ENCODE measurements at places on chromosomes 7 and 10.

- DNase-seq, result no peak
These were observed 48.9 kb downstream of the OGDH start for GRCh38 chr7:44655341-44655740.

DNA sequence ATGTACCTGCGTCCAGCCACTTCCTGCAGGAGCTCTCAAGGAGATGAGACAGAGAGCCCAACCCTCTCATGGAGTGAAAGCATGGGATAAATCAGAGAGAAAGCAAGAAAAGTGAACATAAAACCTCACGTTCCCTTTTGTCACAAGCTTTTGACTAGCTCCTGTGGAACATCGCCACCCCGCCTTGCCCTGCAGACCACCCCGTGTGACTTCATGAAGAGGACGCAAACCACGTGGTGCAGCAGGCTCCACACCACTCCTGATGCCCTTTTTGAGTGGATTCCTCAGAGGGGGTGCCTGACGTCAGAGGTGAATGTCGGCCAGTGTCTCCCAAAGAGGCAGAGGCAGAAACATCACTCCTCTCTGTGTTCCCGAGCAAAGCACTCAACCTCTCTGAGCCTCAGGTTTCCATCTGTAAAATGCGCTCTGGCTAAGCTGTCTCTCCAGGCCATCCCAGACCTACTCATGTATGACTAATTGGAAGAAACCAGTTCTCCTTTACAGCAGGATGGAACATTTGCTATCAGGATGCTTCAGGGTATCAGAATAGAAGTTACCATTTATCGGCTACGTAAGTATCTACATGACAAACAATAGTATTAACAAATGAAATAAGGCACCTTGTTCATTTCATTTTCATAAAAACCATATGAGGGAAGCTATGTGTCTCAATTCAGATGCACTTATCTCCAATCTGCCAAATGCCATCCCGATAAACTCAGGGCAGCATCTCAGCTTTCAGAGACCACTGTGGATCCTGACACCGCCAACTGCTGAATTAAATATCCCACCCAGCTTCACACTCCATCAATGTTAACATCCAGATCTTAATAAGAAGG, 5.3 kb downstream of the ZNF488 start:
- no peak for DNase-seq

- DNase-seq, result no peak
These were observed 263.0 kb upstream of the BMPER start for GRCh38 chr7:33642312-33642711.

DNA sequence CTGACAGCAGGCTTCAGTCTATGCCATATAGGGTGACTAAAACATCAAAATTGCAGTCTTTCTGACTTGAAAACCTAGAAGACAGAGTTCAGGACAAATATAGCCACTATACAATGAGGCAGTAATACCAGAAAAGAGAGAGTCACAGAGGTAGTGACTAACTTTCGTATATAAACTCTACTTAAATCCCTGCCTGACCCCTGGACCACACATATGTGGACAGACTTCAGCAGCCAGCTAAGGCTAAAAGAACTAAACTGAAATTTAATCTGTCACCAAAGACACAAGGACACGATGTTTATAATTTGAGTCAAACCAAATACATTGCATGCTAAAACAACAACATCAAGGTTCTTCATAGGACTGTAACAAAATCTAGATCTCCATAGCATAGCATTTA, 64.6 kb upstream of the MACROH2A2 start:
- DNase-seq, result no peak

DNA sequence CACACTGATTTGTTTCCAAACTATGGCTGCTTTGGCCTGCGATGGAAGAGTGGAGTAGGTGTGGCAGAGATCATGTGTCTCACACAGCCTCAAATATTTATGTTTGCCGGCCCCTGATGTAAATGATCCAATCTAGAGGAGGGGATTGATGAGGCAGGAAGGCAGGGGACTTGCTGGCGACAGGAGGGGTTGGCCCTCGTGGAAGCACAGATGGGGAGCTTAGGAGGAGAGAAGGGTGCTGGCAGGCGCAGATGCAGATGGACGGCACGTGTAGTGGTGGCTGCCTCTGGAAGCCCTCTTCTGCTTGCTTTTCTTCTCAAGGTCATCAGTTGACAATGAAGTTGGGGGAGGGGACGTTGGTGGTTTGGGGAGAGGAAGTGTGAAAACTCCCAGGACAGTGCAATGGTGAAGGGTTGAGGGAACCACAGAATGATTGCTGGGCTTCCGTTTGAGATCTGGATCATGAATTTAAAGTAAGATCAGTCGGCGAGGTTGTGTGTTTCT, 15.4 kb downstream of the COL13A1 start:
- no peak for DNase-seq

- no peak for DNase-seq
These were observed 147.1 kb upstream of the MGMT start for GRCh38 chr10:129319934-129320333.

GRCh38 chr10:61791216-61791615, 110.3 kb upstream of the ARID5B start:
- DNase-seq, result no peak

DNA sequence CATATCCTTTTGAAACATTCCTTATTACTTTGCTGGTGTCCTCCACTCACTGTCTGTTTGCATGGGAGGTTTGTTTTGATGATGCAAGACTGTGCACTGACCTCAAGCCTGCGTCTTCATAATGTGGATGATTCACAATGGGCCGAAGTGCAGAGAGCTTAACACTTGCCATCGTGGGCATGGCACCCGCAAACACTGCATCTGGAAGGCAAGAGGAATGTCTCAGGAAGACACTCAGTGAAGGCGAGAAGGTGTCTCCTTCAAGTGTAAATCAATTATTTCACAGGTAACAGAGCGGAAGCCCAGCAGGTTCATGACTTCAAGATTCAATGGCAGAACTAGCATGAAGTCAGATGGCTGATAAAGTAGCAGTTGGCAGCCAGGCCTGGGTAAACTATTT, 98.1 kb downstream of the DPY19L1 start:
- DNase-seq, result no peak

GRCh38 chr10:120610791-120611190, 153.8 kb downstream of the PLPP4 start:
- no peak for DNase-seq

- DNase-seq, result no peak
These were observed 89.0 kb upstream of the ZNF804B start for GRCh38 chr7:88670536-88670935.

- DNase-seq, result no peak
These were observed 85.8 kb upstream of the WDR11 start for GRCh38 chr10:120765226-120765803.

- DNase-seq, result no peak
These were observed 192.4 kb upstream of the SH2B2 start for GRCh38 chr7:102094316-102094650.

DNA sequence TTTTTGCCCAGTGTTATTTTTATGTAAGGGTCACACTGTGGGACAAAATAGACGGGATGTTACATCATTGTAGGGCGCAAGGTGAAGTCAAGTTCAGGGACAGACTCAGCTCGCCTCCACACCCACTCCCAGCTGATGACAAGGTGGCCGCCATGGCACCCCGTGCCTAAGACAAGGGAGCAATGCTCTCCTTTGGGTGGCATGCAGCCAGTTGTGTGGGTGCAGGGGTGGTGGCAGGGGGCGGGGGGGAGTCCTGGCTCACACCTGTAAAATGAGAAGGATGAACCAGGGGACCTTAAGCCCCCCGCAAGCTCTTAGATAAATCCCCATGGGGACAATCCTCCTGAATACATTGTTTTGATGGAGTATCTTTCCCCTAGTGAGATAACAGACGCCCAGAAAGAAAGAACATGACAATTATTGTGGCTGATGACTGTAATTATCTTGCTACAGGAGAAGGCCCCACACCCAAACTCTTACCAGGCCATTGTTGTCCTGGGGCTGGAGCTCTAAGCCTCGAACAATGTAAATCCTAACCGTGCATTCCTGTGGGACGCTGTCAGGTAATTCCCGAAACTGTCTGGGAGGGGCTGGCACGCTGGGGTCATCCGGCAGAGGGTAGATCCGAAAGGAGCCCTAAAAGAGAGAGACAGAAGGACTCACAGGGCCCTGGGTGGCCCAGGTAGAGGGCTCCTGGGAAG, 148.7 kb downstream of the MYOF start:
- no peak for DNase-seq

DNA sequence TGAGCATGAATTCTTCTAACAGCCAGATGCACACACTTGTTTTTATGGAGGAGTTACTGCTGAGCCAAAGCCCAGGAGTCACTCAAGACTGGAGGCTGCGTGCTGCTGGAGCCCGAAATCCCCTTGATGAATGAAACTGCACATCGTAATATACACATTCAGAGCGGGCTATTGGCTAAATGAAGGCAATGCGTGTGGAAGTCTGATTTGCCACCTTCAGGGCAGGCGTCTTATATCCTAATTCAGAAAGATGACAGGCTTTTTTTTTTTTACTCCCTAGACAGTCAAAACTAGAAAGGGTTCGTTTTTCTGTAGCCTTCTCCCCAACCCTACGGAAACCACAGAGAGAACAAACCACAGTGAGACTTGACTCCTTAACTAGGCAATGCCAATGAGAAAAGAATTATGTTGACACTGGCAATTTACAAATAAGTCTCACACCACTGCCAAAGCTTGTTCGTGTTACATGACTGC, 227.2 kb upstream of the KLF14 start:
- DNase-seq, result no peak

DNA sequence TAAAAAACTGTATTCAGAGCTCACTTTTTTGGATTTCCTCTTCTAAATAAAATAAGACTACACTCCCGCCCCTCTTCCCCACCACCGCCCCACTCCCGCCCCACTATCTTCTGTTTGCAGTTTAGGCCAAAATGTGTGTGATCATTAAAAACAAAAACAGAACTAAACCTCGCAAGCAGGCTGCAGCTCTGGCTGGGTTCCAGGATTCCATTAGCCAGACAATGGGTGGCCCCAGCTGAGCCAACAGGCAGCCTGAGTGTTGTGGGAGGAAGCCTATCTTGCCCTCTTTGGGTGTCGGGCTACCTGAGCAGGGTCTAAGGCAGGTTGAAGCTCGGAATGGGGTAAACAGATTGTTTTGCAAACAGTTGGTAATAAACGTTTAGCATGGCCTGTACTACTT, 41.7 kb downstream of the ARL4A start:
- no peak for DNase-seq

DNA sequence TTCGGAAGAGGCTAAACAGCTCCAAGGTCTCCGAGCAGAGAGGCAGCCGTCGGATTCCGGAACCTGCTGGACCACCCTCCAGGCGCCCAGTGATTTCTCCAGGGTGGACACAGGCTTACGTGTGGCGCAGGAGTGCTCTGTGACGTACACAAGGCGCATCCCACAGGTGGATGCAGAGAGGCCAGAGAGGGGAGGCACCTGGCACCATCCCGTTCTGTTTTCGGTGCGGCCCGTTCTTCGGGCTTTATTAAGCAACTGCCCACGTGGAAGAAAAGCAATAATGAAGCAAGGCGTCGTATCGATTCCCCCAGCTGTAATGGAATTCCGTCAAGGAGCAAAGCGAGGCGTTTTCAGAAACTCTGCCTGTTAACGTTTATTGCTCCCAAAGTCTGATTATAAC, 163.6 kb downstream of the PTPRN2 start:
- no peak for DNase-seq

GRCh38 chr7:106143711-106144337, 31.7 kb upstream of the SYPL1 start:
- no peak for DNase-seq

- DNase-seq, result no peak
These were observed 104.2 kb downstream of the PTPN20 start for GRCh38 chr10:47015404-47015803.

- no peak for DNase-seq
These were observed 51.7 kb downstream of the HABP2 start for GRCh38 chr10:113604572-113604971.

GRCh38 chr7:31500656-31501055, 13.2 kb upstream of the ITPRID1 start:
- DNase-seq, result no peak

GRCh38 chr10:100622946-100623345, 87.2 kb downstream of the HIF1AN start:
- DNase-seq, result no peak

DNA sequence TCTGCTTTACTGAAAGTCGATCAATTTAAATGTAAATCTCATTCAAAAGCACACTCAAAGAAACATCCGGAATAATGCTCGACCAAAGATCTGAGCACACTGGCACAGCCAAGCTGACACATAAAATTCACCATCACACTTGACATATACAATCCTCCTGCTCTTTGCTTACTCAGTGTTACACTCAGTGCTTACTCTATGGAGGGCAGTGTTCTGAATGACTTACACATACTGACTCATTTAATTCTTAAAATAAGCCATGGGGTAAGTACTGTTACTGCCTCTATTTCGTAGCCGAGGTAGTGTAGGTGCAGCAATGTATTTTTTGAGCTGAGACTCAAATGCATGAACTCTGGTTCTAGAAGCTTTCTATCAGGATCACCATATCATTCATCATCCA, 421.5 kb upstream of the LRRN3 start:
- no peak for DNase-seq

Measured in stimulated activated CD8-positive, alpha-beta memory T cell treated with anti-CD3 and anti-CD28 coated beads, Interleukin-4, amount 100 ng/mL, for 1 hour (primary cell).